ENCODE measurements at places on chromosomes 6 and 20.

GRCh38 chr6:149723771-149724417 is 6.0 kb upstream of the LATS1 start:
- DNase-seq, result peak; percentile 78

DNA sequence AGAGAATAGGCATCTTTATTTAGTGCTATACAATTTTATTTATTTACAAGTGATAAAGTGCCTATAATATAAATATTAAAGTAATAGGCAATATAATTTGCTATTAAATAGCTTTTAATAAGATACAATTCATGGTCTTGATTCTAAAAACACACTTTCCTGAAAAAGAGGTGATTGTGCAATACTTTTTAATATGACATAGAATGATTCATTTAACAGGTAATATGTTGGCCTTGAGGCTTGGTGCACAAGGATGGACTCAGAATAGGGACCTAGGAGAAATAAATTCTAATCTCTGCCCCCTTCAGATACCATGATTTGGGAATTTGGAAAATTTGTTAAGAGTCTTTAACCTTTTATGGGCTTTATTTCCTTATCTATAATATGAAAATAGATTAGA is 149.9 kb upstream of the FUT9 start:
- no peak for DNase-seq

GRCh38 chr6:90538278-90539046 is 48.4 kb downstream of the MAP3K7 start:
- DNase-seq, result peak; percentile 30

GRCh38 chr20:54190217-54190616 is 16.4 kb upstream of the CYP24A1 start:
- DNase-seq, result no peak

GRCh38 chr20:62641321-62642050 is 817 bp upstream of the SLCO4A1 start:
- no peak for DNase-seq

DNA sequence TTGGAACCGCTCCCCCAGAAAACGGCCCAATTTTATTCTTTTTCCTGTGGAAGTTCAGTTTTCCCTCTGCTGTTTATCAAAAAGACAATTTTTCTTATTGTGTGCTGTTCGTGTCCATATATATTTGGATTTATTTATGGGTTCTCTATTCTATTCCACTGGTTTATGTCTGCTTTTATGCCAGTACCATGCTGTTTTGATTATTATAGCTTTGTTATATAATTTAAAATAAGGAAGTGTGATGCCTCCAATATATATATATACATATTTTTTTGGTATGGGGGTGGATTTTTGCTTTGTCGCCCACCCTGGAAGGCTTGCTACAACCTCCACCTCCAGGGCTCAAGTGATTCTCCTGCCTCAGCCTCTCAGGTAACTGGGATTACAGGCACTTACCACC is 103.3 kb downstream of the TFAP2B start:
- no peak for DNase-seq

- DNase-seq, result no peak
Observed at GRCh38 chr20:20367575-20368417, at the start of gene INSM1. Gene INSM1, plus strand, starts transcription at chr20:20368104. Its CDS starts 164 bp downstream, at chr20:20368268.

GRCh38 chr20:44909872-44910689 is at the start of gene PABPC1L:
Gene PABPC1L, plus strand, starts transcription at chr20:44910060. Its CDS starts 84 bp downstream, at chr20:44910144.
- peak; percentile 70 for DNase-seq

- no peak for DNase-seq
Observed at GRCh38 chr6:147738099-147738498, 229.6 kb downstream of the SAMD5 start.

DNA sequence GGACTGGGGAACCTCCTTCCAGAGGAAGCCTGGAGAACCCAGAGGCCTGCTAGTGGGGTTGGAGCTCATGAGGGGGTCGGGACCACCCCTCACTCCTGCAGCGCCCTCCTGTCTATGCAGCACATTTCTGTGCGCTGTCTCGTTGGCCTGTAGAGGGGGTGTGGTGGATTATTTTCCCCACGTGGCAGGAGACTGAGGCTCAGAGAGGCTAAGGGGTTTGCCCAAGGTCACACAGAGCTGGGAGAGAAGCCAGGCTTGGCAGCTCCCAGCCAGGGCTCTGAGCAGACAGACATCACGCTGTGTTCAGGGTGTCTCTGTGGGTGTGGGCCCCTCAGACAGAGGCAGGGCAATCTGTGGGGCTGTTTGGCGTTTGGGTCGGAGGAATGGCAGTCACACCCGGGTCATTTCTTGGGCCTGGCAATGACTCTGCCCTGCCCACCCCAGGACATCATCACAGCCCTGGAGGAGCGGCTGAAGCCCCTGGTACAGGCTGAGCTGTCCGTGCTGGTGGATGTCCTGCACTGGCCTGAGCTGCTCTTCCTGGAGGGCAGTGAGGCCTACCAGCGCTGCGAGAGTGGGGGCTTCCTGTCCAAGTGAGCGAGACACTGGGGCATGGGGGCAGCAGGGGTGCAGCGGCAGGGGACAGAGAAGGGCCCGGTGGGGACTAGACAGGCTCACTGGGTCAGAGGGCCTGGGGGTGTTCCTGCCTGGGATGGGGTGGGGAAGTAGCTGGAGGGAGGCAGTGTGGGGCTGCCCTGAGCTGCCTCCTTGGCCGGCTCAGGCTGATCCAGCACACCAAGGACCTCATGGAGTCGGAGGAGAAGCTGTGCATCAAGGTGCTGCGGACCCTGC is 27.7 kb downstream of the UQCC2 start:
- DNase-seq, result no peak

DNA sequence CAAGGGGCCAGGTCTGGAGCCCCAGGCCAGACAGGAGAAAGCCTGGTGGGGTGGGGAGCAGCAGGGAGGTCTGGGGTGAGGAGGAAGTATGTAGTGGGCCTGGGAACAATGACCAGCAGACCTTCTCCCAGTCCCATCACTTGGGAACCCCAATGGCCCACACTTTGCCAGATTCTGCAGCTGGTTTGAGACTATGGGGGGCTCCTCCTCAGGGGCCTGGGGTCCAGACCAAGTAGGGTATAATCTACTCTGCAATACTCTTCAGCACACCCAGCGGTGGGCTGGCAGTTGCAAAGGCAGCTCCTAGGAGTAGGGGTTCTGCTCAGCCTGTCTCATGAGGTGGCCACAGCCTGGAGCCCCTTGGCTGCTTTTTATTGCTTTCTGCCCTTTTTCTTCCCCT is 52.8 kb downstream of the NPEPL1 start:
- no peak for DNase-seq

GRCh38 chr6:101392586-101393230 is 800 bp upstream of the GRIK2 start:
- DNase-seq, result no peak

GRCh38 chr6:10174056-10174455 is 240.8 kb downstream of the TFAP2A start:
- DNase-seq, result no peak

- DNase-seq, result no peak
Observed at GRCh38 chr20:64277571-64278316, 22.2 kb downstream of the PCMTD2 start.

DNA sequence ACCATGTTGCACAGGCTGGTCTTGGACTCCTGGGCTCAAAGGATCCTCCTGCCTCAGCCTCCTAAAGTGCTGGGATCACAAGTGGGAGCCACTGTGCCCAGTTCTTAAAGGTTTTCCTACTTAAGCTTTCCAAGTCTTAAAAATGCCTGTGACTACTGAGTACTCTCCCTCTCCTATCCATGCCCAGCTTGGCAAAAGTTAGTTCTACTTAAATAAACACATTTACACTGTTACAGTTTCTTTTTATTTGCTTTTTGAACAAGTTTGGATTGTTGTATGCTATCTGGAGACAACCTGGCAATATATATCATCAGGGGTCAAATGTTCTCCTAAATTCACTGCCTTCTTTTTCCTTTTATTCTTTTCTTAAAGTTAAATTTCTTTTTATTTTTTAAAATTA is 61.0 kb upstream of the GCM1 start:
- no peak for DNase-seq

GRCh38 chr6:14132244-14132920 is 14.8 kb downstream of the CD83 start:
- DNase-seq, result no peak

DNA sequence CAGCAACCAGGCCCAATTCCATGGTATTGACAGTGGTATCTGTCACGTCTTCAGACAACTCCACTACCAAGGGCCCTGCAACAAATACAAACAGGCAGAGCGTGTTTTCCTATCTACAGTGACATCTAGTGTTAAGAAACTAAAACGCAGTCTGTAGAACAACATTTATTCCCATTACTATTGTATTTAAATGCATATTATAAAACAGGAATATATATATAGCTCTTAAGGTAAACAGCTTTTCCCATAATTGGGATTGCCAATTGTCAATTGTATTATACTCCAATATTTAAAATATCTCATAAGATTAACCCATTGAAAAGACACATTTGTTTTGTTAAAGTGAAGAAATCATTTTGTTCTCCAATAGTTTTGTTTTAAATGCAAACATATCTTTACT is 97.2 kb downstream of the KIF16B start:
- DNase-seq, result peak; percentile 64

DNA sequence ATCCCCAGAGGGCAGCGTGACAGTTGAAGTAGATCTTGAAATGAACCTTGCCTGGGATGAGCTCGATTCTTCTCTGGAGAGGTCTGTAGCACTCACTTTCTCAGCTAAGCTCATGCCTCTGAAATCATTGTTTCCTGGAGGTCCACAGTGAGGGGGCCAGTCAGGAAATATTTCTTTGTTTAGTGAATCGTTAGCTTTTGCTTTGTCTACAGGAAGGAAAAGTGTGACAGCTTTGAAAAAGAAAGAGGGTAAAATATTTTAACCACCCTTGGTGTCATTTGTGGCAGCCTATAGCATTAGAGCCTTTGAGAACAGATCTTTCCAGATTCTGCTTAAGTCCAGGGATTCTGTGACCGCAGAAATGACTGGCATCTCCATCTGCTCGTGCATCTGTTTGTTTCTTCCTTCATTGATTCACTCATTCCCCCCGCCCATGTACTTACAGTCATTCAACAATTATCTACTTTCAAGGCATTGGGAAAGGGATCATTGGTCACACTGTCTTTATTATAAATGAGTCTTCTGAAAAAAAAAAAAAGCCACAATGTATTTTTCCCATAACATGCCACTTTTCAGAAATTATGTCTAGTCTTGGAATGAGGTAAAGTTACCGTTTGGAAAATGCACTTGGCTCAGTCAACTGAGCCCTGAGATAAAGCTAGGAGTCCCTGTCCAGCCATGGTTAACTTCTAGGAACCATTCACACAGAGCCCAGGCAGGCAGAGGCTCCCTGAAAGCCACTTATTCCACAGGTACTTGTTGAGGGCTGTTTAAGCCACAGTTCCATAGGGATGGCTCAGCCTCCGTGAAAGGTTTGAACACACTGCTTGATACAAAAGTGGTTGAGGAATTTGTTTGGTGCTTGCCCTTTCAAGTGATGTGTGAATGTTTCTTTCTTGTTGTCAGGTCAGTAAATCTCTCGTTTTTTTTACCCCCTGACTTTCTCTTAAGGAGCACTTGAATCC is 86.0 kb downstream of the TIAM2 start:
- DNase-seq, result peak; percentile 42

- no peak for DNase-seq
Observed at GRCh38 chr6:111553580-111553979, 52.1 kb downstream of the TRAF3IP2 start.

- DNase-seq, result no peak
Observed at GRCh38 chr6:51885957-51886356, 201.5 kb downstream of the PKHD1 start.

DNA sequence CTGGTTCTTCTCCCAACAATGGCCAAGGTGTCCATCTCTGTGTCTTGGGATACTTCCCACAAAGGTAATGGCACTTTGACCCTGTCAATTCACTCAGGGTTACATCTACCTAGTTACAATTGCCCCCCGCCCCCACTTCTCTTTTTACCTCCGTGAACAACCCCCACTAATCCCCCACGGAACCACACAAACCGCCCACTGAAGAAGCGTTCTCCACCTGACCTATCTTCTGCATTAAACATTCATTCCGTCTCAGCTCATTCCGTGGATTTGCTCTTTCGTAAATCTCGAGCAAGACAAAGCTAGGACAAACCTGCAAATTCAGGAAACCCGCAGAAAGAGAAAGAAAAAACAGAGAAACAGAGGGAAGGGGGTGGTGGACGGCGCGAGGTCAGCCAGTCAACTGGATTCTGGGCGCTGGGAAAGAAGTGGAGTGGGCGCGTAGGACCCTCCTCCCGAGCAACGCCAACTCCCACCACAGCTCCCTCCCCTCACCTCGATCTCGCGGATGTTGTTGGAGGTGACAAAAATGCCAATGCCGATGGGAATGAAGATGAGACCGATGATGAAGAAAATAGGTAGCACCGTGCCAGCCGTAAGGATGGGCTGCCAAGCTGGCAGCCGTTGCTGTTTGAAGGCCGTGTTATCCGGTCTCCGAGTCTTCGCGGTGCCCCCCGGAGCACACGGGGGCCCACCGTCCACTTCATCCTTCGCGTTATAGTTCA is 523 bp downstream of the TMEM30A start:
- no peak for DNase-seq

DNA sequence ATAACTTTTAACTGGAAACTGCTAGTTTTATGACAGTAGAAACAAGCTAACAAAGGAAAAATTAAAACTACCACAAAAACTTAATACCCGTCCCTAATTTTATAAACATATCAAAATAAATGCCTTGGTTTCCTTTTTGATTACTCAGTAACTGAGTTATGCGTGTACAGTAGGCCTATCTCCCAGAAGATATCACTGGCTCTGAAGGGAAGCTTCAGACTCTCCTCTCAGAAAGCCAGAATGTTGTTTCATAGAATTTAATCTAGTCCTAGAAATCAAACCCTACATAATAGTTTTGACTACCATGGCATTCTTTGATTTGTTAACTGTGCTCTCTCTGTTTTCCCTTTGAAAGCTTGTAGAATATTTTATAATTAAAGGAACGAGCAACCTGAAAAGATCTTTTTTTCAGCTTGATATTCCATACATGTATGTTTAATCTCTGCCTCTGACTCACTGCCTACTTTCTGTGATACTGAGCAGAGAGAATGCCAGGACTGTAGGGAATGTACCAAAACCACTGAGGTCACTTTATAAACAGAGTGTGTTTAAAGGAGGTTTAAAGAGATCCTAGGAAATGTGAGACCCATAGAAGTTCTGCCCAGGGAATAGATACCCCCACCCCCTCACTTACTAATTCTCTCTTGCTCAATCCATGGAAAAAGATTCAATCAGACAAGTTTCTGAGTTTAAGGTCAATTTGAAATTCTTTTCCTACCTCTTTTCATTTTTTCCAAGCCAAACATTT is 311.5 kb downstream of the HDGFL1 start:
- DNase-seq, result peak; percentile 98

GRCh38 chr20:1813101-1813529 is 82.1 kb upstream of the SIRPA start:
- peak; percentile 99 for DNase-seq
